ENCODE measurements at places on chromosomes 4 and X.

- no peak for DNase-seq
Measured at GRCh38 chrX:28324321-28324721, 262.9 kb upstream of the IL1RAPL1 start.

GRCh38 chr4:122152711-122153226 is 638 bp downstream of the BLTP1 start:
- peak; percentile 55 for DNase-seq

DNA sequence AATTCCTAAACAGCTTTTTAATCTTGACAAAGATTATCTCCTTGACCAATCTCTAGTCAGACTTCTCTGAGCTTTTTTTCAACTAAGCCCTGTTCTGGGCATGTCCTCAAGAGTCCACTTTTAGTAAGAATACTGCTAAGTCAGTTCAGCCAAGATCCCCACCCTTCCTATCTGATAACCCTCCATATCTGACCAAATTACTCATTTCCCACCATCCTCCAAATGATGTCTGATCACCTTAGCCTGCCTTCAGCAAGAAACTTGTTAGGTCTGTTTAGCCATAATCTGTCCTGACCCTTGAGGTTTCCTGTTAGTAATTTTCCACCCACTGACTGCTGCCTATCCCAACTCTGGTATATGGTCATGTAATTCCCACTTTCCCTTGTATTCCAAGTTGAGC is 65.2 kb downstream of the FAM13A start:
- no peak for DNase-seq

GRCh38 chr4:85548116-85548515 is 73.2 kb downstream of the ARHGAP24 start:
- no peak for DNase-seq

All from NAMALWA (cell line).